NCI-H345 (cell line): ENCODE measurements at places on chromosomes 13 and 19.

- DNase-seq = no peak
Measured at GRCh38 chr13:44198826-44199225, 174.8 kb upstream of the SERP2 start.

- DNase-seq = no peak
Measured at GRCh38 chr19:2221250-2221831, 14.8 kb downstream of the PLEKHJ1 start.

GRCh38 chr19:42386974-42387707 is 3.0 kb downstream of the CNFN start:
- DNase-seq = peak; percentile 70

DNA sequence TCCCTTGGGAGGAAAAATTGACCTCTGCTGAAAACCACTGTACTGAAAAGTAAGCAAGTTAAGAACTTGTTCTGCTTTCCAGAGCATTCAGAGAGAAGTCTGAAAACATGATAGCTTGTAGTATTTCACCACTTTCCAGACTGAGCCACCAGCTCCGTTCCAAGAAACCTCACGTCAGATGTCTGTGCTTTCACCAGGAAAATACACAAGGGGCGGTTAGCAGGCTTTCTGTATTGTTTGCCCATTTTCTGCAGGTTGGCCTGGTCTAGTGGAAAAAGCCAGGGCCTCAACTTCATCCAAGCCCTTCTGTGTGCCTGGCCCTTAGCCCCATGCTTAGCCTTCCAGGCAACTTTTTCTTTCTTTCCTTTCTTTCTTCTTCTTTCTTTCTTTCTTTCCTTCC is 36.4 kb downstream of the RXFP2 start:
- DNase-seq = no peak

- no peak for DNase-seq
Measured at GRCh38 chr13:99418103-99418842, 83.0 kb upstream of the TM9SF2 start.

DNA sequence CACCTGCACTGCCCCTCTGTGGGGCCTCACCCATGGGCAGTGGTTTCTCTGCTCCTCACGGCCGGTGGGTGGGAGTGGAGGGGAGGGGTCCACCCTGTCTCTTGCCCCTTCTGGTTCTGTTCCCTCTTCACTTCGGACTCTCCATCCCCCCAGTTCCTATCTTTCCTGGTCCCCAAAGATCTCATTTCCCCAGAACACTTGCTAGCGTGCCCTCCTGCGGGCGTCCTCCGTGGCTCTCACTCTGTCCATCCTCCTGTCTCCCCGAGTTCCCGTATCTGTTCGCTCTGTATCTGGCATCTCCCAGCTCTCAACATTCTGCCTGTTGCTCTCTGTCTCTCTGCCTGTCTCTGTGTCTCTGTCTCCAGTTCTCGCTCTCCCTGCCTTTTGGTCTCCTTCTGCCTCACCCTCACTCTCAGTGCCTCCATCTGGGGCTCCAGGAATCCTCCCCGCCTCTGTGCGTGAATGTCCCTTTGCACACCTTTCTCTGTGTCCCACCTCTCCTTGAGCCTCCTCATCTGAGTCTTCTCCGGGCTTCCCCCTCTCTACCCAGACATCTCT is 363 bp downstream of the SPIB start:
- DNase-seq = no peak

DNA sequence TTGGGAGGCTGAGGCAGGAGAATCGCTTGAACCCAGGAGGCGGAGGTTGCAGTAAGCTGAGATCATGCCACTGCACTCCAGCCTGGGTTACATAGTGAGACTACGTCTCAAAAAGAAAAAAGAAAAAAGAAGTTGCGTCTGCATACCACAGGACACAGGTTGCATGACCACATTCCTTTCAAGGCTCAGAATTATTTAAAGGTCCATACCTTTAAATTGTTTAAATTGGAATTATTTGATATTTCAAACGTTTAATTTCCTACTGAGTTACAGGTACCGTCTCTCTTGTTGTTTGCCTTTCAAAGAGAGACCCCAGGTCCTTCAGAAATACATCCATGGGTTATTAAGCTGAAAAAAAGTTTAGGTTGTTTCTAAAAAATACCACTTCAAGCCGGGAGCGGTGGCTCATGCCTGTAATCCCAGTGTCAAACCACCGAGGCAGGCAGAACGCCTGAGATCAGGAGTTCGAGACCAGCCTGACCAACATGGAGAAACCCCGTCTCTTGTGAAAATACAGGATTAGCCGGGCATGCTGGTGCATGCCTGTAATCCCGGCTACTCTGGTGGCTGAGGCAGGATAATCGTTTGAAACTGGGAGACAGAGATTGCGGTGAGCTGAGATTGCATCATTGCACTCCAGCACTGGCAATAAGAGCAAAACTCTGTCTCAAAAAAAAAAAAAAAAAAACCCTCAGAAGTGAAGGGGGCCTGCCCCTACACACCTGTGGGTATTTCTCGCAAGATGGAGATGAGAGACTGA is 18.6 kb downstream of the ZNF816 start:
- no peak for DNase-seq

DNA sequence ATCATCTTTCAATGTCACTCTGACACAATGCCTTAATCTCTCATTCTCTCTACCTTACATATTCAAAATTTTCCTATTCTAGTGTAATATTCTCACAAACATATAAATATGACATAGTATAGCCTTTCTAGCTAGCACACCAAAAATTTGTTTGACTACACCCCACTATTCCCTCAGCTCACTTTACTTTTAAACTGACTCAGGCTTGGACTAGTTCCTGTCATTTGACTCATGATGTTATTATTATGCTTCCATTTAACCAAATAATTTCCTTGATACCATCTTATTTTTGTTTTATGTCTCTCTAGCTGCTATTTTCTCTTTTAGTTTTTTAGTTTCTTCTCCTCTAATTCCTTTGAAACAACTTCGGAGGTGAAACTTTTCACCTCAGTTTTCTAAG is 1745.6 kb upstream of the PCDH20 start:
- DNase-seq = no peak

DNA sequence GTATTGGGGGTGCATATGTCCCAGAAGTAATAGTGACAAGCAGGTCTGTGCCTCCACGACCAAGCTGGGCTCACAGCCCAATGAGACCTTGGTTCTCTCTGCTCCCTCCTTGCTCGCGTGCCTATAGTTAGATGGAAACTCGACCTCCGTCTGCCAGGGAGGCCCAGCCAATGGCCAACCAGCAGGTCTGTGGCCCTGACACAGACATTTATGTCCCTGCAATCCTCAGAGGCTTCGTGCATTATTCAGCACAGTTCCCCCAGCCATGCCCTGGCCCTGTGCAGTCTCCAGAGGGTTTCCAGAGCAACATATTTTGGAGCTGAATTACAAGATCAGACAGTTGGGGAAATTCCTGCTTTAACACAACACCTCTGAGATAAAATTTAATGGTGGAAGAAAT is 105.1 kb downstream of the UQCRFS1 start:
- no peak for DNase-seq

DNA sequence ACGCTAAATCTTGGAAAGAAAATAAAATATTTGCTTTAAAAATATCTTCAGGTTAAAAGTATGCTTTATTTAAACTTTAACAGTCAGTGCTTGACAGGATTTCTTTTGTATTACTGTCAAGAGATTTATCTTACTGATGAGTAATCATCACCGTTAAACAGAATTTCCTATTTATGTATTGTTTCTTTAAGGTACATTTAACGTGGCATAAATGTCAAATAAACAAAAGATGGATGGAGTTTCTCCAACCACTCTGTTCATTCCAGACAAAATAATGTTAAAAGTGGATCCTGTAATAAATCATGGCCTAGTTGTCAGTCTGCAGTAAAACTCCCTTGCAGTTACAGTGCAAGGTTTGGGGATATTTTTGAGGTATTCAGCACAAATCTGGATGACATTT is 298.3 kb downstream of the DIAPH3 start:
- no peak for DNase-seq

GRCh38 chr19:48975947-48976847 is 11.1 kb downstream of the FTL start:
- DNase-seq = no peak

DNA sequence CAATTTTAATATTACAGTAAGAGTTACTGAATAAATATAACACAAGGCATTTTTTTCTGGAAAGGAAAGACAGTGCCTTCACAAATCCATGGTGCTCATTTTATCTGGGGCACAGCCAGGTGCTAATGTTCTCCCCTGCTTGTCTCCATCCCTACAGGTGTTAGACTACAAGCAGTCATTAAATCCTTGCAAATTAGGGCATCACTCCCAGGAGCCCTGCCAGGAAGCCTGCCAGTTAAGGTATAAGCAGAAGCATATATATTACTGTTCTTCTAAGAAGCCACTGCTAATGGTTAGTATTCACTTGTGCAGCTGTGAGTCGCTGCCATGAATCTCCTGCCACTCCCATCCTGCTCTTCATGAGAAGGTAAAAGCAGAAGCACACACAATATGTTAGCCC is 149.7 kb downstream of the OXGR1 start:
- DNase-seq = no peak

DNA sequence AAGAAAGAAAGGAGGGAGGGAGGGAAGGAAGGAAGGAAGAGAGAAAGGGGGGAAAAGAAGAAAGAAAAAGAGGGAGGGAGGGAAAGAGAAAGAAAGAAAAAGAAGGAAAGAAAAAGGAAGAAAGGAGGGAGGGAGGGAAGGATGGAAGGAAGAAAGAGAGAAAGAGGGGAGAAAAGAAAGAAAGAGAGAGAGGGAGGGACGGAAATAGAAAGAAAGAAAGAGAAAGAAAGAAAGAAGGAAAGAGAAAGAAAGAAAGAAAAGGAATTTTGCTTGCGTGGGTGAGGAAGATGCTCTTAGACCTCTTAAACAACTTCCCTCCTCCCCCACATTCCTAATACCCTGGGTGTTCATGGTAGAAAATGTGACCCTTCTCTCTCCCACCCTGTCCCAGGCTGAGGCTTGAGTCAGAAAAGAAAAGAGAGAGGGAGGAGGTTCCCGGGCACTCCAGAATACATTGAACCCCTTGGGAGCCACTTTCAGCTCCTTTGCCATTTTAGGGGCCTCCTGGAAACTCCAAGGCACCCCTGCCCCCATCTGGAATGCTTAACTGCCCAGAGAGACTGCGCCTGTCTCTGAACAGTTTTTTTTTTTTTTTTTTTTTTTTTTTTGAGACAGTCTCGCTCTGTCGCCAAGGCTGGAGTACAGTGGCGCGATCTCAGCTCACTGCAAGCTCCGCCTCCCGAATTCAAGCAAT is 9.2 kb upstream of the KANK3 start:
- no peak for DNase-seq

DNA sequence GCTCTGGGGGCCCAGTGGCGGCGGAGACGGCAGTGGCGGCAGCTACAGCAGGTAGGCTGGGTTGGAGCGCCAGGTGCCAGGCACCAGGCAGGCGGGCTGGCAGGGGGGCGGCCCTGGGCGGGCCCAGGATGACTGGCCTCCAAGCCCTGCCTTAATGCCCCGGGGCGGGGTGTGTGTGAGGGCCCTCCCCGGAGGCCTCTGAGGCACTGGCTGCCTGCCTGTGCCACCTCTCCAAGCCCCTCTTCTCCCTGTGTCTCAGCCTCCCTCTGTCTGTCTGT is at the start of gene KLK11:
TSS of gene KLK11 (minus strand) at position 63 of the 278 bp plus-strand sequence. CDS start 985 bp downstream, outside the sequence.
- no peak for DNase-seq

GRCh38 chr19:11949201-11949600 is 15.6 kb upstream of the ZNF763 start:
- DNase-seq = no peak

DNA sequence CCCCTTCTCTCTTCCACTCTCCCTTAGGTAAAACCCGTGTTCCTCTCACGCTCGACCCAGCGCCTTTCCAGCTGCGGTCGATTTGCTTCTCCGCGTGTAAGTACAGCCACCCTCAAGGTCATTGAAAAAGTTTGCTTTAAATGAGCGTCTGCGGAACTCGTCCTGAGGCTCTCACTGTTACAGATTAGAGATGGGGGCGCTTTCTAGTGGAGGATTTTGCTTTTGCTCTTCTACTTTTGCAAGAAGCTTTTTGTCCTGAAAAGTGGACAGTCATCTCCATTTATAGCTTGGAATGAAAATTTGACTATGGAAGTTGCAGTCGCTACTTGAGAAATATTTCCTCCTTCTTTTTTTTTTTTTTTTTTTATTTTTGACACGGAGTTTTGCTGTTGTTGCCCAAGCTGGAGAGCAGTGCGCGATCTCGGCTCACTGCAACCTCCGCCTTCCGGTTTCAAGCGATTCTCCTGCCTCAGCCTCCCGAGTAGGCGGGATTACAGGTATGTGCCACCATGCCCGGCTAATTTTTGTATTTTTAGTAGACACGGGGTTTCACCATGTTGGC is 595 bp upstream of the RAB20 start:
- no peak for DNase-seq

DNA sequence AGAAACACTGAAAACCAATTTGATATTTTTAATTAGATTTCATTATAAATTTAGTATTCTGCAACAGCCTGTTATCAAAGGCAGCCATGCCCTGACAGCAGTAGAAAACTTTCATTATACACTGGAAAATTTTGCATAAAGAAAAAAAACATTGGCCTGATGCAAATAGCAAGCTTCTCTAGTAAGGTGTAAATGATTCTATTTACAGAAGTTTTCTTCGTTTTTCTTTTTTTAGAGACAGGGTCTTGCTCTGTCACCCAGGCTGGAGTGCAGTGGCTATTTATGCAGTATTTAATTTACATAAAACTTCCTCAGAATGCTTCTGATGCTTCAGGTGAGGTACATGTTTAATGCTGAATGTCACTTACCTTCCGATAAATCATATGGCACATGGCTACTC is 67.0 kb downstream of the ABCC4 start:
- no peak for DNase-seq

- no peak for DNase-seq
Measured at GRCh38 chr13:78897200-78897599, 238.2 kb upstream of the OBI1 start.

DNA sequence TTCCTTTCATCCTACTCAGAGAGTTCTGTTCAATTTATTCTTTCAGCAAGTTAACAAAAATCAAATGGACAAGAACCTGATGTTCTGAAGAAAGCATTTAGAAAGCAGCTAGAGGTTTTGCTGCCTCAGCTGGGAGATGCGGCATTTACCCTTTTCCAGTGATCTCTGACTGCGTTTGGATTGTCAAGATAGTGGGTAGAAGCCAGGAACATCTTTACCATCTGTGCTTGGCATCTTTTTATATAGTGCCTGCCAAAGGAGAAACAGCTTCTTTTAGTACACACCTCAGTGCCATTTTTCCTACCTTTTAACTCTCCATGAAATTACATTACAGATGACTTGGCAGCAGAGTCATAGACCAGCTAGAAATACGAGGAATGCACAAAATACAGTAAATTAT is 680.8 kb downstream of the SLITRK1 start:
- DNase-seq = no peak

- DNase-seq = no peak
Measured at GRCh38 chr13:102651892-102652291, 43.0 kb downstream of the METTL21C start.

- DNase-seq = peak; percentile 45
Measured at GRCh38 chr13:88246239-88246638, 575.1 kb downstream of the SLITRK5 start.

DNA sequence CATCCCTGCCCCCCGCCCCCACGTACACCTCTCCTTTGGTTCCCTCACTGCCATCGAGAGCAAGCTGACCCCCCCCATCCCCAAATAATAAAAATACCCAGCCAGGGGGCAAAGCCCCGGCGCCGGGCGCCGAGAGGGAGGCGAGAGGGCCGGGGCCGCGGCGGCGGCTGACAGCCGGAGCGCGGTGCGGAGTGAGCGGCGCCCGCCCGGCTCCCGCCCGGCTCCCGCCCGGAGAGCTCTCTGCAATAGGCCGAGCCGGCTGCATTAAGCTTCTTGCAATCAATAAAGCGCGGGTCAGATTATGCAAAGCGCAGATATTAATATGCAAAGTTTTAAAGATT is 40.9 kb downstream of the DEDD2 start:
- DNase-seq = no peak
